SW480 (cell line): ENCODE measurements at places on chromosomes 5 and 9.

DNA sequence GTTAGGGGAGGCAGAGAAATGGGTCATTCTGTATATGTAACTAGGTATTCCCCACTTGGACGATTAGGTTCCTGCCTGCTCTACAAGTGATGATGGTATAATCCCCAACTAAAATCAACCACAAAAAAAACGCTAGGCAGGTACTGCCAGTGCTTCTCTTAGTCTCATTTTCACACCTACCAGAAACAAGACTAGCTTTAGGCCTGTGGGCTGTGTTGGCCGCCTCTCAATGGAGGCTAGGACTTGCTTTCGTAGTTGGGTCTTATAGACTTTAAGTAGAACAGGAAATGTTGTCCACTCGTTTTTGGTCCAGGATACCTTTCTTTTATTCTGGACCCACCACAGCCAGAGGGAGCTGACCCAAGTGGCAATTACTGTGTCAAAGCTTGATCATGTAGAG, 111.8 kb downstream of the UNC13B start:
- no peak for DNase-seq

GRCh38 chr5:26894719-26895263, 143.6 kb downstream of the CDH9 start:
- no peak for DNase-seq

GRCh38 chr5:31819926-31820516, 181.1 kb downstream of the PDZD2 start:
- no peak for DNase-seq

GRCh38 chr5:15993334-15993733, 186.3 kb downstream of the MARCHF11 start:
- DNase-seq: no peak

DNA sequence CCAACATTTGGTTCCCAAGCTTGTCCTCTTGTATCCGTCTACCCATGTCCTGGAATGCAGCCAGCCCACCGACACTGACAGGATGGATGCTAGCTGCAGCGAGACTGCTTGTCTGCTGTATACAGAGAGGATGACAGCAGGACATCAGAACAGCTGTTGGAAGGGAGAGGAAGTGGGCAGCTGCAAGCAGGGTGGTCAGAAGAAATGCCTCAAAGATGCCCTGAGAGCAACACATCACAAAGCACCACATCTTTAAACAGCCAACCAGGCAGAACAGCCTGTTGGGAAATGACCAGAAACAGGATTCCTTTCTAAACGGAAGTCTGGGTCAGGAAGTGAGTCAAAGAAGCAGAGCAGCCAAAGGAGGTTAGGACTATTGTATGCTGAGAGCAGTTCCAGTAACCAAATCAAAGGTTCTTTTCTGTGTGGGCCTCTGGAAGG, 219.1 kb downstream of the NDUFS4 start:
- DNase-seq: no peak

- DNase-seq: no peak
Observed at GRCh38 chr9:126295516-126295915, 31.1 kb upstream of the MVB12B start.

- DNase-seq: no peak
Observed at GRCh38 chr9:128280084-128280622, 4.1 kb downstream of the SWI5 start.

GRCh38 chr5:116577064-116577788, 2.6 kb upstream of the SEMA6A start:
- no peak for DNase-seq

- peak; percentile 98 for DNase-seq
Observed at GRCh38 chr9:129334105-129334935, 156.3 kb upstream of the IER5L start.

GRCh38 chr5:83368835-83369234, 102.7 kb upstream of the VCAN start:
- no peak for DNase-seq

DNA sequence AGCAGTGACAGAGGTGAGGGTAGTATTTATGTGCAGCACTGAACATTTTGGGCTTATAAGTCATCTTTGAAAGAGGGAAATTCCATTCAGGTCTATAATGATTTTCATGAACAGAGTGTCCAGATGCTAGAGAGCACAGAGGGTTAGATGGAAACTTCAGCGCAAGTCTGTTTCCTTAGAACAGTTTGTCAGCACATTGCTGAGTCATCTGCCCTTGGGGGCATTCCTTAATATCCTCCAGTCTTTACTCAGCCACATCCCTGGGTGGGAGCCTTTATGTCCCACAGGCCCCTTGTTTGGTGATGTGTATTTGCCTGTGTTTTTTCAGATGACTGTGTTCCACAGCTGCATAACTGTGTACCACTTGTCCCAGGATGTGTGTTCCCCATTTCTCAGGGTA, 138.5 kb upstream of the S1PR3 start:
- no peak for DNase-seq

DNA sequence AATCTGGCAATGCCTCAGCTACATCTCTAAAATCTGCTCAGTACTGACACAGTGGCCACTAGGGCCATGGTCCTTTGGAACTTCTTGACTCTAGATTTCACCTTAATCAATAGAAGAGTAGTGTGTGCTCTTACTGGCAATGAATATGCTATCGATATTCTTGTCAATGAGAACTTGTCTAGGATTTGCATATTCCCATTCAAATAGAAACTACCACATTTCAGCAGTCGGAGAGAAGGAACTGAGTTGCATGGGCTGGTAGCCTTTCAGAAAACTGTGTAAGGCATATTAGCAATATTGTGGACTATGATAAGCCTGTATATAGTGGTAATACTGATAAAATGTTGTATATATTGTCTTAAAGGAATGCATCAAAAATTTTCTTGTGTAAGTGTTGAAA, 45.3 kb upstream of the NAA35 start:
- no peak for DNase-seq

DNA sequence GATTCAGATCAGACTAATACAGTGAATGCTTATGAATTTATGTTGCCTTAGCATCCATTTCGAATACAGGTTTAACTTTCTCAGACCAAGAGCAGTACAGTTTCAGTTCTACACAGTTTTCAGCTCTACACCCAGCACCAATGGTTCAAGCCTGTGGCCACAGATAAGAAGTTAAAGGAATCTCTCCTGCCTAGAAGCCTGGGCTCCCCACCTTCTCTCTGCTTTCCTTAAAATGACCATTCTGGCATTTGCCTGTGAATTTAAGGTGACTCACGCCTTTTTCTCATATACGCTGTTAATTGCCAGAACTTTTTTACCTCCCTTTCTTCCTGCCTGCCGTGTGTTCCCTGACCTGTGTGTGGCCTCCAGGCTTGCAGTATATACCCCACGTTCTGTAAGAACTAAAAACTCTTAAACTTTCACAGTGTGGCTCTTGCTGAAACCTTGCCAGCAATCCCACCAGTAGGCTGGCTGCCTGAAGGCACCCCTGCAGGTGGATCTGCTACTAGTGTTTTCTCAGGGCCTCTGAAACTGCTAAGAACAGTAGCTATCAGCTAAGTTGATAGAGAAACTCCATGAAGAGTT, 692.8 kb upstream of the CDH18 start:
- DNase-seq: no peak

GRCh38 chr5:60178101-60178500, 284.6 kb upstream of the PDE4D start:
- no peak for DNase-seq

- DNase-seq: no peak
Observed at GRCh38 chr5:53543401-53543800, 17.0 kb upstream of the NDUFS4 start.

- no peak for DNase-seq
Observed at GRCh38 chr5:119930490-119930889, 301.1 kb downstream of the FAM170A start.

DNA sequence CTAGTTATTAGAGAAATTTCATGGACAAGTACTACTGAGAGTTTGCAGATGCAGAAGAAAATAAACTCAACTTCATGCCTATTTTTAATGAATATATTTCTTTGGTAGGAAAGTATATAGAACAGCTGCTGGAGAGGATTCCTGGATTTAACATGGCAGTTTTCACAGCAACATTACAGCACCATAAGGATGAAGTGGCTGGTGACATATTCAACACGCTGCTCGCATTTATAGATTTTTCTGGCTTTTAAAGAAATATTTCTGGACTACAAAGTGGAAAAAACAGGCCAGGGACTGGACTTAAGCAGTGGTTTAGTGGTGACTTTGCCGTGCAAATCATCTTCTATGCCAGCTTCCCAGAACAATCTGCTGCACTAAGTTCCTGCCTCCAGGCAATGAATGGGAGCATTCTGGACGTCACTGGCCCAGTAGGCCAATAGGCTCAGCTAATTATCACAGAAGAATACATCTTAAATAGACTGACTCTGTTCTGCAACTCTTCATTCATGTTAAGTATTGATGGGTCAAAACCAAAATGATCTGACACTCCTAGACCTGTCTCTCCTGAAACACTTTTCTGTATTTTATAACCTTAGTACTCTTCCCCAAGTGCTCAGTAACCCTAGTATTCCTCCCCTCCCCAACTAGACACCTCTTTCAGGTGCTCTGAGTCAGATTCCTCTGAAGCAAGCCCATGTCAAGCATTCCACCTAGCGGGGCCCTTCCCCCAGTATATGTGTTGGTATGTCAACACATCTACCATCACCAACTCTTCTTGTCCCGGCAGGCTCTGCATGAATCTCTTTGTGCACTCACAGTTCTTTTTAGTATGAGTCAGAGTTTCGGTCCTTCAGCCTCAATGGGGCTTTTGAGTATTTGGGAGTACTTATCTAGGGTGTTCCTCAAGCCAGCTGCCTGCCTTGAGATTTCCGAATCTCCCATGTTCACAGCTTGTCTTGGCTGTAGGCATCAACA, 625.5 kb downstream of the CHSY3 start:
- DNase-seq: no peak

- no peak for DNase-seq
Observed at GRCh38 chr9:131524665-131525315, 6.3 kb downstream of the UCK1 start.

GRCh38 chr5:173472784-173473278, 143.6 kb downstream of the BOD1 start:
- no peak for DNase-seq
